Right kidney (tissue), 9 donors: ENCODE measurements at places on chromosomes 4 and X.

DNA sequence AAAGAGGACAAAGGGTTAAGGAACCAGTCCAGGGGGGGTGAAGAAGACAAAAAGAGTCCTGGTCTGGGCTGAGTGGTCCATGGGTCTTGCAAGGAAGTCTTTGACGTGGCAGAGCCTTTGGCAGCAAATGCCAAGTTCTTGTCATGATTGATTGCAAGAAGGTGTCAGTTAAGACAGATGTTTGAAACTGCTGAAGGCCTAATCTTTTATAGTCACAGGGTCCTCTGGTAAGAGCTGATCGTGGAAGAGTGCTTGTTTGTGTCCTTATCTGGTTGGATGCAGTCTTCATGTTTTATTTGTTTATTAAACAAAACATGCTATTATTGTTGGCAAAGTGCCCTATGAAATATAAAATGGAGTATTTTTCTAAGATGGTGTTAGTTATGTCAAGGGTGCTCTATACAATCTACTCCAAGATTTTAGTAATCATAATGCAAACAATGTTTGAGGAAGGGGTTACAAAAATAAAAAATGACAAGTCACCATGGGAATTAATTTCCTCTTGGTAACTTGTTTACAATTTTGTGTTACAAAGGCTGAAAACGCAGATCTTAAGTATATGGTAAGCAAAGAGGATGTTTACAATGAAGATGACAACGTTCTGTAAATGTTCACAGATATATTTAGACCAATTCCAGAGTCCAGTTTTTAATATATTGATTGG is 85.9 kb downstream of the MAGED4 start:
- no peak for DNase-seq

DNA sequence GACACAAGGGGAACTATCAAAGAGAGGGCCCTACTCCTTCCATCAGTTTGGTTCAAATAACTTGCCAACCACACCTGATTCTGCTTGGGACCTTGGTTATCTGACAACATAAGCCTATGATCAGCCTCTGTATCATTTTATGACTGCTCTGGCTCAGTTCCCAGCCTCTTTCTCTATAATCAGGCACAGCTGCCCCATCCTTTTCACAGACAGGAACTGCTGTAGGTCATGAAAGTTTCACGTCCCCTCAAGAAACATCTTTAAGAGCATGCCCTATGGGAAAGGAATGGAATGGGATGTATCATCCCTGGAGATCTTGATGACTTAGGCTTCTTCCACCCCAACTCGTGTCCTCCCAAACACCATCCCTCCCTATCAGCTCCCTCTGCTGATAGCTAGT is 243.4 kb downstream of the AR start:
- no peak for DNase-seq

- DNase-seq = no peak
These were observed 166.2 kb upstream of the RPS6KA3 start for GRCh38 chrX:20432746-20433387.

DNA sequence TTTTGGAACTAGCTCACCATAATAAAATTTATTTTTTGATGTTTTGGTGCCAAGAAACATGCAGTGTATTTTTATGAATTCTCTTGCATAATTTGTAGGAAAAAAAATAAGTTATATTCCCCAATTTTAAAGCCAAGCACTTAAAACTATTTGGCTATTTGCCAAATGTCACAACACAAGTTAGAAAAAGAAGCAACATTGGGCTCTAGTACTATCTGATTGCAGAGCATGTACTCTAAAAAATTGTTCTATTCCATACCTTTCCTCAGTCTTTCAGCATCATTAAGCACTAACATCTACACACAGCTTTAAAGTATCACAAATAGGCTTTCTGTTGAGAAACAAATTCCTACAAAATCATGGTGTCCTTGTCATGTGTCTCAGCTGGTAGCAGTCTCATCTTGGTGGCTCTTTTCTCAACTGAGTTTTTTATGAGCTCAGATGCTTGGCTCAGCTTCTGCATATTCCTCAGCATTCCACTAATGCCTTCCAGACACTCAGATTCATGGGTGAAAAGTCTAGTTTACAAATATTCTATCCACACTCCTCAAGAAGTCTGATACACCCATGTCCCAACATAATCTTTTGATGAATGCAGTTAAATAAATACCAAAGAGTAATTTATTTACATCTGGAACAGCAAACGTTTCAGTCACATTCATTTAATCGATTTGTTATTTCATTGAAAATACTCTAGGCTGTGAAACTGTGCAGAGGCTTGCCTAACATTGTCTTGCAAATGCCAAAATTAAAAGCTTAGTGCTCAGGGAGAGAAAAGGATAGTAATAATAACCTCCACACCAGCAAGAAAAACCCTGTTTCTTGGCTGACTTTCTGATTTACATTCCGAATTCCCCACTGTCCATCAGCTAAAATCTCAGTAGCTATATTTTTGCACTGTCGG is 2209.9 kb downstream of the PCDH7 start:
- peak; percentile 1 for DNase-seq

DNA sequence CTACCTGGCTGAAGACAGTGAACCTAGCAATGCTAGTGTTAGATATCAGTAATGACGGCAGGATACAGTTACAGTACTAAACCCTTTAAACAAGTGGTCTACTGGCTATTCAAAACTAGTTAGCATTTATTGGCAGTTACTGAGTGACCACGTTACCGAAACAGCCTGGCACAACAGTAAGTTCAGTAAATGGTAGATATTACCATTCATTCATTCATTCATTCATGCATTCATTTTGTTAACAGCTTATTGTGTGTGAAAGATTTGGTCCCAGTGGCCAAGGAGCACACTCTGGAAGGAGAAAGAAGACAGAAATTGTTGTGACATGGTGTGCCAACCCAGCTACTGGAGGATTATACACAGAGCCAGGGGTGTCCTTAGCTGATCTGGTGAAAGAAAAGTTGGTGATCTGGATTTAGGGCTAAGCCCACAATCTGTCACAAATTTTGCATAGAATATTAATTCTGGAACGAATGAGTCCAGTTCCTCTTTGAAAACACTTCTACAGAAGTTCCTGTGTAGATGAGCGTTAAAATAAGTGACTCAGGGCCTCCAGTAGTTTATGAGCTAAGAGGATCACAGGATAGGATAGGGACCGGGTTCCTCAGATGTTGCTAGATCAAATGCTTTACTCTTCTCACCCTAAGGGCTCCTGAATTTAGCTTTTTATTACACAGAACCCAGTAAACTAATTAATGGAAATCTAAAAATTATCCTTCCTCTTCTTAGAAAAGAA is 179.1 kb downstream of the CBR4 start:
- no peak for DNase-seq

GRCh38 chrX:29541038-29541437 is 674.3 kb upstream of the MAGEB2 start:
- no peak for DNase-seq

- DNase-seq = no peak
These were observed 34.0 kb downstream of the BMP2K start for GRCh38 chr4:78809928-78810835.

DNA sequence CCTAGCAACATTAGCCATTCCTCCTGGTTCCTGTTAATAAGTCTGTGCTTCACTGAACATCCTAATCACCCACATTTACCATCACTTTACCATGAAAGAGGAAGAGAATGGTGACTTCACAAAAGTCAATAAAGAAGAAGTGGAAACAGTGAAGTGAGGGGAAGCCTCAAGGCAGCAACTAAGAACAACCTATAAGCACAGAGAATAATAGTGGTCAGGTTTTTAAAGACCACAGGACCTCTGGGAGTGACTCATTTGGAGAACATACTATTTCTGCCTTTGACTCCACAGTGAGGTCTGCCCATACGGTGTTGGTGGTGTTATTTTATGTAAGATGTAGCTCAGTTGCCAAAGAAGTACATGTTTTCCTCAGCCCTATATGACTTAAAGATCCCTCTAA is 86.0 kb upstream of the TET2 start:
- no peak for DNase-seq

- no peak for DNase-seq
These were observed 7.0 kb upstream of the GATA1 start for GRCh38 chrX:48779399-48779798.

DNA sequence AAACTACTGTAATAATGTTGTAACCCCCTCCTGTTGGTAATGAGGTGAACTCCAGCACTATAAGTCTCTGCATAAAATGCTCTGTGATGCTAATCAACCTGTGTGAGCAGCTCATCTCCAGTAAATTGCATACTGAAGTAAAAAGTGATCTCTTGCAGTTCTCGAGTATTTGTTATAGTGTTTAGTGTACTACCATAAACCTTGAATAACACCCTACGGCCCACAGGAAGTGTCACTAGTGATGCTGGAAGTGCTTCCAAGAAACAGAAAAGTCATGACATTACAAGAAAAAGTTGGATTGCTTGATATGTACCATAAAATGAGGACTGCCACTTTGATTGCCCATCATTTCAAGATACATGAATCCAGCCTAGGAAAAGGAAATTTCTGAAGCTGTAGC is 39.0 kb downstream of the IL15 start:
- DNase-seq = no peak

DNA sequence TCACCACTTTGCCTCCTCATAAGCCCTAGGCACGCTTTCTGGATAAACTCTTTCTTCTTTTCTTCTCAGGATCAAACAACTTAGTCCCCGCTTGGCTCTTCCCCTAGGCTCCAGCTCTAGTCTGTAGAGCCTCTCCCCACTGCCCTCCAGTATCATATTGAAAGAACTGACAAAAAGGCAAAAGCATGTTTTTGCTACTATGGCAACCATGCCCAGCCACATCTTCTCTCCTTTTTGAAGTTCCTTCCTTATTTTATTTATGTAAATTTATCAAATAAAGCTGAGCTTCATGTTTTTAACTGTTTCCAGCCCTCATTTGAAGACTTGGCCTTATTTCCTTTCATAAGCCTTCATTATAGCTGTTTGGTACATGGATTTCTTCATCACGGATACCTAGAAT is 86.0 kb upstream of the LIMCH1 start:
- DNase-seq = no peak

DNA sequence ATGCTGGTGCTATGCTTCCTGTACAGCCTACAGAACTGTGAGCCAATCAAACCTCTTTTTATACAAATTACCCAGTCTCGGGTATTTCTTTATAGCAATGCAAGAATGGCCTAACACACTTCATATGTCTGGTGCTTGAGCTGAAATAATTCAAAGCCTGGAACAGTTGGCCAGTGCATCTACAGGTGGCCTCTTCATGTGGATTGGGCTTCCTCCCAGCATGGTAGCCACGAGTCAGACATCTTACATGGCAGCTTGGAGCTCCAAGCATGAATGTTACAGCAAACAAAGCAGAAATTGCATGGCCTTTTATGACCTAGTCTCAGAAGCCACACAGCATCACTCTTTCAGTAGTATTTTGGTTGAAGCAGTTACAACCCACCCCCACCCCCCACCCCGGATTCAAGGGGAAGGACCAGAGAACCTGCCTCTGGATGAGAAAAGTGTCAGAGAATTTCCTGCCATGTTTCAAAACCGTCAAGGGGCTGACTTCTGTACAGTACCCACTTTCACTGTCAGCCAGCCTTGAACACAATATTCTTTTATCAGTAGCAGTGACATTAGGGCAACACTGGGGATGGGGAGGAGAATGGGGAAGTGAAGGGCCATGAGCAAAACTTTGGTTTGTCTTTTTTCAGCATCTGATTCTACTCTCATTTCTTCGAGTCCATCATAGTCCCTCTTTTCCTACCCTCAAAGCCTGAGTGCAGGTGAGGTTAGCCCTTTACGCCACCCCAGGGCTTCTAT is 368.7 kb downstream of the BCOR start:
- DNase-seq = no peak

DNA sequence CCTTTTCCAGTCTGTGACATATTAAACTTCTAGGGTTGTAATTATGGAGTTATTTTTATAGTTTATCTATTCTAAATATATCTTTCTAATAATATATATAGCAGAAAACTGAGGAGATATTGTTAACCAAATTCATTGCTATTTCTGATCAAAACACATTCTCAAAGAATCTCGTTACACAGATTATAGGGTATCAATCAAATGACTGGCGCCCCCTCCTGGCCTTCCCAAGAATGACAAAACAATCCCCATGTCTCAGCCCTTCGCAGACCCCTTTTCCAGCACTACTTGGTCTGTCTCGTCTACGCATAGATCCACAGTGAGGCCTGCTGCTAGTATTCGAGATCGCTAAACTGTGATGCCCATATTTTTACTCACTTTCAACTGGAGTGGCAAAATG is 209.3 kb downstream of the GPC3 start:
- no peak for DNase-seq

GRCh38 chr4:100581337-100581736 is 63.5 kb upstream of the EMCN start:
- no peak for DNase-seq

DNA sequence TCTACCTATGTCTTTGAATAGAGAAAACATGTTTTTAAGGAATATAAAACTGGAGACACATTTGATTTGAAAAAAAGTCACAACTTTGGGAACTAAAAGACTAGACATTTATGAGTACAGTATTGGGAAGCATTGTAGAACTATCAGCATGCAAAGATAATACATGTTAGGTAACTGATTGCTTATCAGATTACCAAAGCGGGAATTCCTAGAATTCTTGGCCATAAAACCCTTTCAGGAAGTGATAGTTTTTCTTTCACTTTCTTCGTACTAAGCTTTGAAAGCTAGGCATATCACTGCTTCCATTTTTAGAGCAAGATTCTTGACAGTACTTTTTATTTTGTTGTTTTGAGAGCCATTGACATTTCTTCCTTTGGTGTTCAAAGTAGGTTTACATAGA is 646.6 kb upstream of the PITX2 start:
- DNase-seq = no peak

GRCh38 chr4:8155048-8155447 is 3.6 kb downstream of the ABLIM2 start:
- DNase-seq = no peak

- DNase-seq = no peak
These were observed 54.4 kb downstream of the HMX1 start for GRCh38 chr4:8817096-8817812.

GRCh38 chr4:16764622-16765021 is 133.8 kb downstream of the LDB2 start:
- DNase-seq = no peak

GRCh38 chrX:151419782-151420181 is 22.8 kb downstream of the VMA21 start:
- DNase-seq = no peak

- DNase-seq = no peak
These were observed 20.8 kb downstream of the ARHGEF6 start for GRCh38 chrX:136759968-136760367.

- DNase-seq = no peak
These were observed 27.0 kb upstream of the PROM1 start for GRCh38 chr4:16110661-16111290.

DNA sequence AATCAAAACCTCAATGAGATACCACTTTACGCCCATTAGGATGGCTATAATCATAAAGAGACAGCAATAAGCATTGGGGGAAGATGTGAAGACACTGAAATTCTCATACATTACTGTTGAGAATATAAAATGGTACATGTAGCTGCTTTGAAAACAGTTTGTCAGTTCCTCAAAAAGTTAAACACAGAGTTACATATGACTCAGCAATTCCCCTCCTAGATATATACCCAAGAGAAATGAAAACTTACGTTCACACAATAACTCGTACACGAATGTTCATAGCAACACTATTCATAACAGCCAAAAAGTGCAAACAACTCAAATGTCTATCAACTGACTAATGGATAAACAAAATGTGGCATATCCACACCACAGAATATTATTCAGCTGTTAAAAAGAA is 36.6 kb downstream of the PHF8 start:
- no peak for DNase-seq
